GM18507 (cell line): ENCODE measurements at places on chromosomes 16 and 17.

DNA sequence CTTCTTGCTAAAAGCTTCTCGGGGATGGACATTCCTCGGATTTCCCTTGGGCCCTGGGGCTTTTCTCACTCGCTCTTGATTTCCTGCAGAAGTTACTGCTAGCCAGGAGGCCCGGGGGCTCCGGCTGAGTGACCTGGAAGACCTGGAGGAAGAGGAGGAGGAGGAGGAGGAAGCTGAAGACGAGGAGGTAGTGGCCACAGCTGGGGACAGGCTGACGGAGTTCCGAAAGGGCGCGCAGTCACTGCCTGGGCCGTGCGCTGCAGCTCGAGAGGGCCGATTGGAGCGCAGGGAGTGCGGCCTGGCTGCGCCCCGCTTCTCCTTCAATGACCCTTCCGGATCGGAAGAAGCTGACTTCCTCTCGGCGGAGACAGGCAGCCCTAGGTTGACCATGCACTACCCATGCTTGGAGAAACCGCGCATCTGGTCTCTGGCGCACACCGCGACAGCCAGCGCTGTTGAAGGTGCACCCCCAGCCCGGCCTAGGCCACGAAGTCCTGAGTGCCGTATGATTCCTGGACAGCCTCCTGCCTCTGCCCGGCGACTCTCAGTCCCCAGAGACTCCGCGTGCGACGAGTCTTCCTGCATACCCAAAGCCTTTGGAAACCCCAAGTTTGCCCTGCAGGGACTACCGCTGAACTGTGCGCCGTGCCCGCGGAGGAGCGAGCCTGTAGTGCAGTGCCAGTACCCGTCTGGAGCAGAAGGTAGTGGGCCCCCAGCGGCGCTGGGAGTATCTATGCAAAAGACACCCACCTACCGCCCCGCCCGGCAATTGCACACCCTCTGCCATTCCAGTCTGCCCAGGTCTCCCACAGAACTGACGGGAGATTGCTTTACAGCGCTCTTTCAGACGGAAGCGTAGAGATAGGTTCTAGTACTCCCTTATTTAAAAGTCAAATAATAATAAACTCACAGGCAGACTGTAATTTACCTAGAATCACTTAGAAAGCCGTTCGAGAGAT lies 4.9 kb downstream of the IRX6 start:
- no peak for DNase-seq

DNA sequence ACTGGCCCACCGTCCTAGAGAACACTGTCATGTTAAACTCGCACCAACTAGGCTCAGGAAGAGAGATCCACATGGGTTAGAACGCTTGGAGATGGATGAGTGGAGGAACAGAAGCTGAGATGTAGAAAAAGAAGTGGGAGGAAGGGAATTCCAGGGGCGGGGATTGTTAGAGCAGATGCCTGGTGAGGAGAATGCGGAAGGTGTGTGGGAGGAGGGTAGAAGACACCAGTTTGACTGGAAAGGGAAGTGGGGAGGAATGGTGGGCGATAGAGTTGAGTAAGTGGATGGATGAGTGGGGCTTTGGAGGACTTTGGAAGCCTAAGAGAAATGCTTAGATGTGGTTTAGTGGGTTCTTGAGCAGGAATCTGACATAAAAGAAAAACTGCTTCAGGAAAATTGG lies 37.4 kb downstream of the DHX38 start:
- no peak for DNase-seq

- no peak for DNase-seq
Measured at GRCh38 chr16:9874219-9874618, 308.0 kb downstream of the GRIN2A start.

- no peak for DNase-seq
Measured at GRCh38 chr16:9102379-9102778, 10.9 kb downstream of the HAPSTR1 start.

- DNase-seq: no peak
Measured at GRCh38 chr17:80763293-80763867, 218.7 kb downstream of the RPTOR start.

DNA sequence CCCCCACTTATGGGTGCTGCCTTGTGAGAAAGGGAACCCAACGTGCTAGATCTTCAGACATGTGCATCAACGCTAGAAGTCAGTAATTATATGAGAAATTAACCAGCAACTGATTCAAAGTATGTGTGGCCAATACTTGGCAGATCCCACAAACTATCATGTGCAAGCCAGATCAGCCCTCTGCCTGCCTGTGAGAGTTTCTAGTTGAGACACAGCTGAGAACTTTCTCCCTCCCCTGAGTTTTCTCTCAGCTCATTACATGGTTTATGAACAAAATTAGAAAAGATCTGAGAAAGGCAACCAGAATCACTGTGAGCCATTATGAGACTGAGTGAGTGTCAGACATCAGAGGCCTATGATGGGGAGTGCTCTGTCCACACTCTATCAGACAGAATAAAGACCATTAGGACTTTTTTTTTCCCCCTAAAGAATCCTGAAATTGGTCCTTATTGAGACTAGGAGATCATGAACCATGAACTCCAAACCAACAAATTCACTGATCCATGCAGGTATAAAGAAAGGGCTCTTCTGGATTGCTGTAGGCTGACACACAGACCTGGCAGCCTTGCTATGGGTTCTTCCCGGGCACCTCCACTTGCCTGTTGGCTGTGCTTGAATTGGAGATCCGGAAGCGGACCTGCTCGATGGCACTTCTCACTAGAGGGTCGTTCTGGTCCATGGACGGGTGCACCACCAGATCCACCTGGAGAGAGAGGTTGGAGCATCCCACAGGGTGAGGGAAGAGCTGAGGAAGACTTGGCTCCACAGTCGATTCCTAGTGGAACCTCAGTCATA lies 51.5 kb downstream of the GTF3C1 start:
- no peak for DNase-seq

- no peak for DNase-seq
Measured at GRCh38 chr17:43220511-43221125, 7.8 kb downstream of the CCDC200 start.

DNA sequence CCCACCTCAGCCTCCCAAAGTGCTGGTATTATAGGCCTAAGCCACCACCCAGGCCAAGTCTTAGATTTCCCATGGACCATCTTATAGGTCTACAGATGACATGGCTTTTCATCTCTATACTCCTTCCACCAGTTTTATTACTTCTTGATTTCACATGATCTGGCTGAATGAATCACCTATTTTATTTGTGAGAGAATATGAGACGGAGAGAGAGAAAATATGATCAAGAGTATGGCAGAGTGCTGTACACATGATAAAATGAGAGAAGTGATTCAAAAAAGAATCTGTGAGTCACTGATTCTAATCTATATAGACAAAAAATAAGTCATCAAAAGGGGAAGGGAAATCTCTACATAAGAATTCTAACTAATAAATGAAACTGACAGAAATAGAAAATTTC lies 13.7 kb downstream of the ACSM1 start:
- DNase-seq: no peak

DNA sequence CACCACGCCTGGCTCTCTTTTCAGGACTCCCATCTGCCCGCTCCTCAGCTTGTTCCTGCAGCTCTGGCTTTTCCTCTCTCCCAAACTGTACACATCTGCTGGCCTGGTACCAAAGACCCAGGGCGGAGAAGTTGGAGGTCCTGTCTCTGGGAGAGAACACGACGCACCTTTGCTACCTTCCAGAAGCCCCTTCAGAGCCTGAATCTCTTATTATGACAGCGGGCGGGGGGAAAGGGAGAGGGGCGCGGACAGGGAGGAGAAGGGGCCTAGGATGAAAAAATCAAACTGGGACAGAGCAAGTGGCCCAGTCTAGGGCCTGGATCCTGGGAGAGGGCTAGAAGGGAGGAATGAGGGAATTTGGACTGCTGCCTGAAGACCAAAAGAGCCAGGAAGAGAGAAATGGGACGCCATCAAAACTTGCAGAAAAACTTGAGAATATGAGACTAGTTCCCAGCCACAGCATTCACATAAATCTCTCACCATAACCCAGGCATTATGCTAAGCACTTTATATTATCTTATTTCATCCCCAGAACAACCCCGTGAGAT lies 2.5 kb upstream of the PER1 start:
- DNase-seq: no peak

DNA sequence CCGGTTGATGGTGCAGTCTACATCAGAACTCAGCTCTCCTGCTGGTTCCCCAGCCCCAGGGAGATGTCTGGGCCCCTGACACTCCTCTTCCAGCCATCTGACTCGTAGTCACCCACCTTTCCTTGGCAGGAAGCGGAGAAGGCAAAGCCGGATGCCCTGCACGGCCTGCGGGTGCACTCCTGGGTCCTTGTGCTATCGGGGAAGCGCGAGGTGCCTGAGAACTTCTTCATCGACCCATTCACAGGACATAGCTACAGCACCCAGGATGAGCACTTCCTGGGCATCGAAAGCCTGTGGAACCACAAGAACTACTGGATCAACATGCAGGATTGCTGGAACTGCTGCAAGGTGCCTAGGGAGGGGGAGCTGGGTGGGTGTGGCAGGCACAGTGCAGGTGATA lies 12.7 kb downstream of the DRC7 start:
- no peak for DNase-seq
